NCI-H2227 treated with DMSO at 0.1 percent for 48 hours (cell line): ENCODE measurements at places on chromosomes 7 and 10.

DNA sequence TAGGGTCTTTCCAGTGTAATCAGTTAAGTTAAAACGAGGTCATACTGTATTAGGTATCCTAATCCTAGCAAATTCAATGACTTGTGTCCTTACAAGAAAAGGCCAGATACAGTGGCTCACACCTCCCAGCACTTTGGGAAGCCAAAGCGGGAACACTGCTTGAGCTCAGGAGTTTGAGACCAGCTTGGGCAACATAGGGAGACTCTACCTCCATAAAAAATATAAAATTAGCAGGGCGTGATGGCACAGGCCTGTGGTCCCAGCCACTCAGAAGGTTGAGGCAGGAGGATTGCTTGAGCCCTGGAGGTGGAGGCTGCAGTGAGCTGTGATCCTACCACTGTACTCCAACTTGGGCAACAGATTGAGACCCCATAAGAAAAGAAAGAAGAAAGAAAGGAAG lies 61.1 kb downstream of the CXCL12 start:
- no peak for DNase-seq

DNA sequence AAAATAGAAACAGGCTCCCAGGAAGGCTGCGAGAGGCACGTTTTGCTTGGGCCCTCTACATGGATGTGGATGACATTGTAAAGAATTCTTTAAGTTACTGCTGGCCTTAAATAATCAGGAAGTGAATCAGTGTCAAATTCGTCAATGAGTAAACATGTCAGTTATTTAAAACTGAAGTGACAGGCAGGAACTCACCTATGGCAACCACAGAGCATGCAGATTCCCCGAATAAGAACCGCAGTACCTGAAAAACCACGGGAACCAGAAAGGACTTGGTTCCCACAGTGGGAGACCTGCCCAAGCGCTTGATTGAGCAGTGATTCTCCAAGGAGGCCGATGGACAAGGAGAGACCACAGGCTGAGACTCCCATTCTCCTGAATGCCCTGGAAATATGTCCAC lies 351.2 kb upstream of the AKR1E2 start:
- no peak for DNase-seq

DNA sequence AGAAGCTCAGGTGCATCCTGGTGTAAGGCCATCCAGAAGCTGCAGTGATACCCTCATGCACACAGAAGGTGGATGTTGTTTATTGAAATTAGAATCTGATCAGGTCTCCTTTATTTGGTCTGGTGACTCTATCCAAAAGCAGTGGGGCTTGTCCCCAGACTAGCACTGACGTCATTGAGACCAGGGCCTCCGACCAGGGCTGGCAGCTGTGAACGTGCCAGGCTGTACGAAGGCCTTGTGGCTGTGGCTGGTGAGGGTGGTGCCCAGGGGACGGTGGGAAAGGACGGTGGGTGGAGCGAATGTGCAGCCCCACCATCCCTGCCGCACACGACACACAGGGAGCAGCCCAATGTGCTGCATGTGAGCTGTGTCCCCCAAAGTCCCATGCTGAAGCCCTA lies 160.0 kb downstream of the ADARB2 start:
- no peak for DNase-seq

DNA sequence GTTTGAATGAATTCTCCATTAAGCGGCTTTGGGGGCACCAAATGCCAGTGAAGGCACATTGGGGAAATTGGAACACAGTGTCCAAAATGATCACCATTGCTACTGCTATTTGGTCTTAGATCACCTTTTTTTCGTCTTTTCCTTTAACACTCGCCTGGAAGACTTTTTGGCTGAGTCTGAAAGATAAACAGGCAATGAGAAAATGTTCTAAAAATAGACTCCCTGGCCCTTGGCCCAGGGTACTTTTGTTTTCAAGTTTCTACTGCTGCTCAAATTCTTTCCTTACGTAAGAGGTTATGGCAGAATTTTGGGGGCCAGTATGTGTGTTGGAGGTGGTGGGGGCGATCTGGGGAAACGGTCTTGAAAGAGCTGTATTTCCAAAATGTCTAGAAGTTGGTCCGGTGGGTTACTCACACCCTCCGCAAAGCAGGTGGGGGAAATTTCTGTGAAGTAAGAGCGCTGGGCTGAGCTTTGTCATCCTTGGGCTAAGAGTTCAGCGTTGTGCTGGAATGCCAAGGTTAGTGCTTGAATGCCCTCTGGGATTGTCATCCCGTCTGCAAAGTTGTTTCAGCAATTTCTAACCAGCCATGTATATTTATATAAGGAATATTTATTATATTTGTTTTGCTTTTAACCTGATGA lies 1.3 kb upstream of the ITPRIP start:
- DNase-seq = no peak

DNA sequence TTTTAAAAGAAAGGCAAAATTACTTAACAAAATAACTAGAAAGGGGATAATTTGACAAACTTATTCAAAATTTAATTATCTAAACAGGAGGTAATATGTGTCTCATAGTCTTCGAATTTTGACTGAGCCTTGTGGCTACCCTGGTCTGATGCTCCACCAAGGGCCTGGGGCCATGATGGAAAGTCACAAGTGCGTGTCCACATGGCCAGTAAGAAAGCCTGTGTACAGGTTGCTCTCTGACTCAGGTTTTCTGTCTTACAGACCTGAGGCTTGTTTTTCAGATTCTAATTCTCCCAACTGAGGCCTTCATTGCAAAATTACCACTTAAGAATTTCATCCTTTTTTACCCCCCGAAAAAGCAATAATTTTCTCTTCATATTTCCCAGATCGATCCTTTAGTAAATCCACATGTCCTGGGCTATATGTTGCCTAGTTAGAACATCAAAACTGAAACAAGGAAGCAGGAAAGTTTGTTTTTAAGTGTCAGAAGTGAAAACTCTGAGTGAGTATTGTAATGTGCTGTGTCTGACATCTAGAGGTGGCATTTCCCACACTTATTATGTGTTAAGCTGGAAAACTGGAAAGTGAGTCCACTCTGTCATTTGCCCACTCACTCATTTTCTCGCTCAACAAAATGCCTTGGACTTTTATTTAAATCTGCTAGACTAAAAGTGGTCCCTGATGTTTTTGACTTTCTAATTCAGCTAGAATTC lies 10.0 kb downstream of the CYP3A43 start:
- no peak for DNase-seq

GRCh38 chr7:100649826-100650565 lies 6.3 kb downstream of the ACTL6B start:
- DNase-seq = no peak

GRCh38 chr10:132532749-132533560 lies 4.6 kb upstream of the INPP5A start:
- peak; percentile 55 for DNase-seq
